Mucosa of descending colon (tissue), 3 donors: ENCODE measurements at places on chromosomes 3 and 15.

GRCh38 chr3:194036842-194037241 lies 99.1 kb upstream of the HES1 start:
- no peak for DNase-seq

DNA sequence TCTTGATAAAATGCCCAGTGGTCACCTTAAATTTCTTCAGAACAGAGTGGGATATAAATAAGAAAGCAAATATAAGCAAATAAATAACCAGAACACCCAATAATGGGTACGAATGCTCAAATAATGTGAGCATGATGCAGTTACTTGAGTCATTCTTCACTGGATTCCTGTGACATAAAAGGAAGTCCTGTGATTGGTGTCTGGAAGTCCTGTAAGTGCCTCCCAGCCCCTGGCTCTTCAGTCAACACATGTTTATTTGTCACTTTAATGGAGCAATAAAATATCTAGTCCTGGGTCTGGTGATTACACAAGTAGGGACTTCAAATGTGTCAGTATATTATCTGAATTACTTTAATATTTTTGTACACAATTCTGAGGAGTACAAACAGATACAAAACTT lies 30.4 kb downstream of the TMEM212 start:
- DNase-seq = no peak

DNA sequence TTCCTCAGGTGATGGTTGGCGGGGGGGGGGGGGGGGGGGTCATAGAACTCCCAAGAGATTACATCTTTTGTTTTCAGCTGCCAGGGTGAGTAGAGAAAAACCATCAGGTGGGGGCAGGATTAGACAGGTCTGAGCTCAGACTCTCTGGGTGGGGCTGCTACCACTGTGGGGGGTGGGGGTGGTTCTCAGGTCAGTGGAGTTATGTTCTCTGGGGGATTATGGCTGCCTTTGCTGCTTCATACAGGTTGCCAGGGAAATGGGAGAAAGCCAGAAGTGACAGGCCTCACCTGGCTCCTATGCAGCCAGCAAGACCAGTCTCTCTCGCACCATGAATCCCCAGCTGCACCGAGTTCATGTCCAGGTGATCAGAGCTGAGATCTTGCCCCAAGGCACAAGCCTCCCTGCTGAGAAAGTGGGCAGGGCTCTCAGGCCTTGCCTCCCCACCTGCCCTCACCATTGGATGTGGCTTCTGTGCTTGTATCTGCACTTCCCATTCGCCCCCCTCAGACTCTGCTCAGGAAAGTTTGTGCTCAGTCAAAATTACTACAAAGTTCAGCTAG lies 828.1 kb downstream of the MCTP2 start:
- DNase-seq = no peak

DNA sequence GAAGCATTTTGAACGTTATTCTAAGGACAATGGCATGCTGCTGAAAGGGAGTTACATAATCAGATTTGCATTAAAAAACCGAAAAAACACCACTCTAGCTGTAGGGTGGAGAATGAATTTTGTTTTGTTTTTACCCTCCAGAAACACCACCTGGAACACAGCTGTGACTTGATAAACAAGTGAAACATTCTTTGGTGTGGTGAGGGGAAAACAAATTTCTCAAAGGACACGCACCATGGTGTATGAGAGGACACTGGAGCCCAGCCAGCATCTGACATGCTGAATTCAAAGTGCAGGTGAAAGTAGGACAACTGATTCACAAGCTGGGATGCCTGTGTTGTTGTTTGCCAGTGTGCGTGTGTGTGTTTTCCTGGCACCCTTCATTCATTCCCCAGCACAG lies 554.5 kb upstream of the TBL1XR1 start:
- DNase-seq = no peak

DNA sequence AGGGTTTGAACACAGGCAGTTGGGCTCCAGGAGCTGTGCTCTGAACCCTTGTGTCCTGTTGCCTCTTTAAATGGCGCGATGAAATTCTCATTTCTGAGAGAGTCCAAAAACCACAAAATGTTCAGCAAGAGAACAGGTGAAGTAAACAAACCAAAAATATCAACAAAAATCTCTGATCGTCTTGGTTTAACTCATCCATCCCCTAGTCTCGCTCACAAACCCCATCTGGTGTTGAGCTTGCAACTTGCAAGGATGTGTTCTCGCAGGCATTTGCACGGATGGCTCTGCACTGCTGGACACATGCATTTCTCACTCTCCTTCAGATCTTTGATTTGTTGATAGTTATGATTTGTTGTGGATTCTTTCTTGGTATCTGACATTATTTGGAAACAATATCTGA lies 31.1 kb downstream of the FAH start:
- no peak for DNase-seq

- DNase-seq = no peak
These were observed 74.3 kb upstream of the P2RY1 start for GRCh38 chr3:152760591-152760990.

DNA sequence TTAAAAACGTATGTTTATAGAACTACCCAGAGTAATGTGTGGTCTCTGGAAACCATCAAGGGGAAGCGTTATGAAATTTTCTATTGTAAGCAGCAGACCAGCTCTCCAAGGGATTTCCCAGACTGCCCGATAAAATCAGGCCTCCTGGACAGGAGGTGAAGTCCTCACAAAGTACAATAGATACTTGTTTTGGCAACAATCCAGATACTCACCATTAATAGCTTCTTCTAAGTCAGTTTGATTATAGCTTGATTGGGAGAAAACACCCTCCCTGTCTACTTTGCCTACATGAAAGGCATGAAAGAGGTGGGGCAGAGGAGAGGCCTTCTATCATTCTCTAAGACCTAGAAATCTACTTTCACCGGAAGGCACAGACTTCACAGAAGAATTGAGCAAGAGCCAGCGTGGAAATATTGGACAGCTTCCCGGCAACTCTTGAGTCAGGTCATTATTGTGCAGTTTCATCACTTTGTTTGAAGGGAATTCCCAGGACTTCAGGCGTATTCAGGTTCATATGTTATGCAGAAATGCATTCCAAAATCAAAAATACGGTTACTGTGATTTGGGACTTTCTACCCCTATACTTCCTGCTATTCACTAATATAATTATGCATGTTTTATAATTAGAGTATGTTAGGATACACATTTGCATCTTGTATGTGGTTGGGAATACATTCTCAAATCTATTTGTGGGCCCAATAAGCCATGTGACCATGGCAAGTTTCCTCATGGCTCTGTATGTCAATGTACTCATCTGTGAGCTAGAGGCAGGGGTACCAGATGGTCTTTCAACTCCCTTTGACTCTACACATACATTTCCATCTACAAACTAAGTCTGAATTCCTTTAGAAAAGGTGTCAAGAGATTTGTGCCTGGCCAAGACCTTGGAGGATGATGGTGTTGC lies 103.5 kb downstream of the CD47 start:
- DNase-seq = no peak

DNA sequence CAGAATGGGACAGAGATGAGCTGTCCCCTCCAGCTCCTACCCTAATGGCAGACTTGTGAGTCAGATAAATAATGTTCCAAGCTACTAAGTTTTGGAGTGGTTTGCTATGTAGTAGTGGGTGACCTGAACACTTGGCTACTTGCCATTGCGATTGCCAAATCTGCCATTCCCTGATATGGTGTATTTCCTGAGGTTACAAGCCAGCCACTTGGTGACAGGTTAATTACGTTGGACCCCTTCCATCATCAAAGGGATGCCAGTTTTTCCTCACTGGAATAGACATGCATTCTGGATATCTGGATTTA lies 33.6 kb downstream of the MORF4L1 start:
- DNase-seq = no peak

- no peak for DNase-seq
These were observed 57.9 kb upstream of the DPH6 start for GRCh38 chr15:35603856-35604255.

- no peak for DNase-seq
These were observed 60.2 kb upstream of the LCTL start for GRCh38 chr15:66625974-66626373.

GRCh38 chr15:63948971-63949370 lies 97.3 kb downstream of the DAPK2 start:
- no peak for DNase-seq

GRCh38 chr3:188491276-188491687 lies 337.3 kb downstream of the LPP start:
- no peak for DNase-seq

DNA sequence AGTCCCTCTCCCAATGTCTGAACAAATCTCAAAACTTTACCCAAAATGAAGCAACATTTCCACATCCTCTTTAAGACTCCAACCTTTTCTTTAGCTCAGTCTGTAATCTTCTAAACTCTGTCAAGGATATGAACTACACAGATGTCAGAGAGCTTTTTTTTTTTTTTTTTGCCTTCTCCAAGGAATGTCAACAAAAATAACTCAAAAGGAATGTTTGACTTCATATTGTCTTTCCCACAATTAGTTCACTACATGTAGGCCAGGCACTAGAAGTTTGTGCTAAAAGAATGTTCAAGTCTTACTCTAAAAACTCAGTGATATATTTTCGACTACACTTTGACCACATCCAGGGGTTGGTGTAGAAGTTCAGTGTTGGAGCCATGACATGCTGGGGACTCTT lies 37.1 kb downstream of the ADAMTS9 start:
- no peak for DNase-seq

- DNase-seq = peak; percentile 91
These were observed 13.5 kb upstream of the ZFYVE19 start for GRCh38 chr15:40793216-40793989.

DNA sequence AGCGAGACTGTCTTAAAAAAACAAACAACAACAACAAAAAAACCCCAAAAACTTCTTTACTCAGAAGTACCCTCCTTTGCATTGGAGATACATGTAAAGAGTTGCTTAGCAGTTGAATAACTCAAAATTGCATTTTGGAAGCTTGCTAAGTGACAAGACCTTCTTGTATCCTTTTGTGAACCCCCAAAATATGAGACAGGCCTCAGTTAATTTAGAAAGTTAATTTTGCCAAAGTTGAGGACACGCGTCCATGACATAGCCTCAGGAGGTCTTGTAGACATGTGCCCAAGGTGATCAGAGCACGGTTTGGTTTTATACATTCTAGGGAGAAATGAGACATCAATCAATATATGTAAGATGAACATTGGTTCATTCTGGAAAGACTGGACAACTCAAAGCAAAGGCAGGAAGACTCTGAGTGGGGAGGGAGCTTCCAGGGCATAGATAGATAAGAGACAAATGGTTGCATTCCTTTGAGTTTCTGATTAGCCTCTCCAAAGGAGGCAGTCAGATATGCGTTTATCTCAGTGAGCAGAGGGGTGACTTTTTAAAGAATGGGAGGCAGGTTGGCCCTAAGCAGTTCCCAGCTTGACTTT lies 1.7 kb upstream of the ARF4 start:
- no peak for DNase-seq

GRCh38 chr3:73908218-73908617 lies 283.5 kb upstream of the PDZRN3 start:
- DNase-seq = no peak

- no peak for DNase-seq
These were observed 213.9 kb downstream of the MTHFS start for GRCh38 chr15:79682851-79683288.

GRCh38 chr3:18657858-18658820 lies 233.0 kb upstream of the SATB1 start:
- no peak for DNase-seq

GRCh38 chr3:102098130-102098885 lies 249.0 kb downstream of the NFKBIZ start:
- DNase-seq = no peak

DNA sequence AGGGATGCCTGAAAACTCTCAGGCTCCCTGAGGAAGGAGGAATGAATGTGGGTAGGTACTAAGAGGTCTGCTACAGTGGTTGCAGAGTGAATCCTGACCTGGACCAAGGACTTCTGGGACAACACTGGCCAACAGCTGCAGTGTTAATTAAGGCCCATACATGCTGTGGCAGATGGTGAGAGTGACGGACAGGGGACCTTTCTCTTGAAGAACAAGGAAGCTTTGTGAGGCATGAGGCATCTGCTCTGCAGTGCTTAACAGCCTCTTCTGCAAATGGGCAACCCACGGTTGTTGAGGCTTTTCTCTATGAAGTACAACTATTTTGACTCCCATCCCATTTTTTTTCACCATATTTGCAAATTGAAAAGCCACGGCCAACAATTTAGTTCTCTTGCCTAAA lies 26.6 kb upstream of the ACAN start:
- no peak for DNase-seq

GRCh38 chr3:136120373-136121348 lies 75.5 kb downstream of the MSL2 start:
- no peak for DNase-seq

DNA sequence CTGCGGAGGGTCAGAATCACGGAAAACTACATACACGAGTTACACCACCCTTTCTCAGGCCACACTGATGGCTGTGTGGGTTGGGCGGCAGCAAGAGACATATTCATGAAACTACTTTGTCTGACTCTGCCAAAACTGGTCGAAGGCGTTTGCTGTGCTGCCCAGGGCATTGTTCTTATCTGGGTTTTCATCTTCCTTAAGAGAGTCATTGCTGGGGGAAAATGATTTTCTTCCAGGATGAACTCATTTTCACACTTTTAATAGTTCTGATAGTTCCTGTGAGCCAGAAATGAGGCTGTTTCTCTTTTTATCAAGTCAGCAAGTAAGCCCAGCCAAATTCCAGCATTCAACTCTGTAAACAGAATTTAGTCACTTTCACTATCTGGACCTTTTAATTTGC lies 47.6 kb downstream of the TRIM71 start:
- no peak for DNase-seq

DNA sequence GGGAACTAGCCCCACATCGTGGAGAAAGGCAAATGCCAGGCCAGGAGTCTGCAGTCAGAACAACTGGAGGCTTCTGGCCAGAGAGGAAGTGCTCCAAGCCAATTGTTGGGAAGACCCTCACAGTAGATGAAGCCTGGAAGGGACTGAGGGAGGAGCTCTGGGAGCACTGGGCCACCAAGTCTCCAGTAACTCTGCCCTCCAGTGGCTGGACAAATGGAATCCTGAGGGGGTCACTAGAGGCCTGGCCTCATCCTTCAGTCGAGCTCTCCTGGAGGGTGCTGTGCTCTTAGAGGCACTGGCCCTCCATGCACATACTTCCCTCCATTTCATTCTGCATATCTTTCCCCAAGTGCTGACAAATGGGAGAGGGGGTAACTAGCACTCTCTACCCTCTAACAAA lies 103.0 kb downstream of the MYLK start:
- no peak for DNase-seq

DNA sequence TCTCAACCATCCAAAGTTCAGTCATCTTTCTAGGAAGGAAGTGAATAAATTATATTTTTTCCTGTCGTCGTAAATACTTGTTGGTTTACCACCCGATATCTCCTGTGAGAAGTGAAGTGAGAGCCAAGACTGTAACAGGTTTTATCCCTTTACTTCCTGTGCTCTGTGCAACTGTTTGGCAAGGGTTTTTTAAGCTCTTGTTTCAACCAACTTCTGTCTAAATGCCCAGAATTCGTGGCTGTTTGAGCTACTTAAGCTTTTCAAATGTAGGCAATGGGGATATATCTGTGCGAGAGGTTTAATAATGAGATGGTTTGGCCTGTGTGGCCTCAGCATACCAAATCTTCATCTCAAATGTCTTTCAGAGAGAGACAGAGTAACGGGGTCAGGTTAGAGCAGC lies 134.7 kb downstream of the LRTM1 start:
- no peak for DNase-seq

- DNase-seq = no peak
These were observed 200.6 kb upstream of the ATP11B start for GRCh38 chr3:182592747-182593146.

- no peak for DNase-seq
These were observed 104.9 kb upstream of the EOMES start for GRCh38 chr3:27827041-27827440.

GRCh38 chr15:78007964-78008886 lies 69.3 kb downstream of the TBC1D2B start:
- peak; percentile 65 for DNase-seq

GRCh38 chr3:105051972-105052371 lies 314.7 kb upstream of the ALCAM start:
- no peak for DNase-seq

- DNase-seq = no peak
These were observed 59.3 kb downstream of the NR1D2 start for GRCh38 chr3:24004171-24004938.
